ENCODE measurements at places on chromosomes 5 and 9.

GRCh38 chr9:111926421-111926875 lies 29.8 kb downstream of the UGCG start:
- DNase-seq = peak; percentile 75

DNA sequence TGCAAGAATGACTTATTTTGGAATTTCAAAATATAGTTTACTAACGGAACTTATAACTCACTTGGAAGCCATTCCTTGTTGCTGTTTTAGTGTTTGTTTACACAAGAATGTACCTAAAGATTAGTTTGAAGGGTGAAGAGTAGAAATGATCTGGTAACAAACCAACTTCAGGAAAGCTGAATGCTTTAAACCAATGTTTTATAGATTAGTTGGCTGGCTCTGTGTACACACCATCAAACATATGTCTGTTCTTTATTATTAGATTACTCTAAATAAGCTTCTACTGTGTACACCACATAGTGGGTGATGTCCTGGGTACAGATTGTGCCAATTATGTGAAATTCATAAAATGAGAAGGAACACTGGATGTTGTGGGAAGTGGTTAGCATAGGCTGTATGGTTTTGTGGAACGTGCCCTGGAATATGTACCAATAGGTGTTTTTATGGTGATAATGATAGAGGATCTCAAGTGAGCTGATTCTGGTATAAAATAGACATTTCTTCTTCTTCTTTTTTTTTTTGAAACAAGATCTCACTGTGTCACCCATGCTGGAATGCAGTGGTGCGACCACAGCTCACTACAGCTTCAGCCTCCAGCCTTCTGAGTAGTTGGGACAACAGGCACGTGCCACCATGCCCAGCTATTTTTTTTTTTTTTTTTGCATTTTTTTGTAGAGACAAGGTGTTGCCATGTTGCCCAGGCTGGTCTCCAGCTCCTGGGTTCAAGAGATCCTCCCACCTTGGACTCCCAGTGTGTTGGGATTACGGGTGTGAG lies 109.3 kb upstream of the DHFR start:
- DNase-seq = no peak

- no peak for DNase-seq
These were observed 57.3 kb upstream of the RICTOR start for GRCh38 chr5:39131210-39132127.

DNA sequence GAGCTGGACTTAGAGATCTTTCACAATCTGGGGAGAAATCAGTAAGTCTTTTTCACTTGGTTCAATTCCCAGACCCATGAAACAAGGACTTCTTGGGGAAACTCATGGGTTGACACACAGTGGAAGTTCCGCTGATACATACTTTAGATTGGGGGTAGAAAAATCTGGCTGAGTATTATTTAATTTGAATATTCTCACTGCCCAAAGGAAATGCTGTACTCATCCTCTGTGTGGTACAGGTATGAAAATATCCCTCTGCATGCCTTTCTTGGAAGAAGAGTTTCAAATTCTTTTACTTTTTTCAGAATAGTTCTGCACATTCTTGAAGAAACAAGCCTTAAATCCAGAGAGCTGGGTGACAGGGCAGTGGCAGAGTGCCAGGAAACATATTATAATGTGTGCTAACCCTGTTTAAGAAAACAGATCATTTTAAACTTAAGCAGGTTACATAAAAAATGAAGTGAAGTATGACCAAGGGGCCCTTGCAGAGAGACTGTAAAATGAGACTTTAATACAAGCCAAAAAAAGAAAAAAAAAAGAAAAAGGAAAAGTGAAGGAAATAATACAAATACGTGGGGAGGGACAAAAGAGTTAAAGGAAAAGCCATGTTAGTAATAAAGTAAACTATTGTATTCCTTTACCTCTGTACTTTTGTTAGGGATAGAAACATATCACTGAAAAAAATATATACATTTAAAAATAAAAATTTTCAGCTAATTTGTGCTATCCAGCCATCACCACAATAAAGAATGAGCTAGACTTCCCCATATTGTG lies 173.4 kb upstream of the NR3C1 start:
- no peak for DNase-seq

DNA sequence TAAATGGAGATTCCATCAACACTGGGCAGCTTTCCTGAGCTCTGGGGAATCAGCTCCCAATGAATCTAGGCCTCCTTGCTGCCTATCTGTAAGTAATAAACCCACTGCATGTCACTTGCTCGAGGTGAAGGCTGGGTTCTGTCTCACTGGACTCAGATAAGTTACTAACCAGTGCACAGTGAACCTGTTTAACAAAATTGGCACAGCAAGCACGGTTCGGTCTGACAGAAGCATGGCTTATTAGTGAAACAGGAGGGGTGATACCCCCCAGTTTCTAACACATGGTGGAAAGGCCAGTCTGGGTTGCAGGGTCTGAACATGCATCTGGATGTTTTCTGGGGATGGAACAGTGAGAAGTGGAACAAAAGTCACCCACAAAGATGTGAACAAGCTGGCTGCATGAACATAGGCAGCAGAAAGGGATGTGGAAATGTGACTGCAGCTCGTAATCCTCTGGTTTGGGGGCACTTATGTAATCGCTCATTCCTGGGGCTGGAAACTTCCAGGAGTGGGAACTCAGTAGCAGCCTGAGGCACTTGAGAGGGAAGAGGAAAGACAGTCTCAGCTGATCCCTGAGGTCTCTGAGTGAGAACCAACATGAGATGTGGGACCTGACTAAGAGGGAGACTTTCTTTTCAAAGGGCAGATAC lies 37.7 kb downstream of the UGT3A2 start:
- no peak for DNase-seq

DNA sequence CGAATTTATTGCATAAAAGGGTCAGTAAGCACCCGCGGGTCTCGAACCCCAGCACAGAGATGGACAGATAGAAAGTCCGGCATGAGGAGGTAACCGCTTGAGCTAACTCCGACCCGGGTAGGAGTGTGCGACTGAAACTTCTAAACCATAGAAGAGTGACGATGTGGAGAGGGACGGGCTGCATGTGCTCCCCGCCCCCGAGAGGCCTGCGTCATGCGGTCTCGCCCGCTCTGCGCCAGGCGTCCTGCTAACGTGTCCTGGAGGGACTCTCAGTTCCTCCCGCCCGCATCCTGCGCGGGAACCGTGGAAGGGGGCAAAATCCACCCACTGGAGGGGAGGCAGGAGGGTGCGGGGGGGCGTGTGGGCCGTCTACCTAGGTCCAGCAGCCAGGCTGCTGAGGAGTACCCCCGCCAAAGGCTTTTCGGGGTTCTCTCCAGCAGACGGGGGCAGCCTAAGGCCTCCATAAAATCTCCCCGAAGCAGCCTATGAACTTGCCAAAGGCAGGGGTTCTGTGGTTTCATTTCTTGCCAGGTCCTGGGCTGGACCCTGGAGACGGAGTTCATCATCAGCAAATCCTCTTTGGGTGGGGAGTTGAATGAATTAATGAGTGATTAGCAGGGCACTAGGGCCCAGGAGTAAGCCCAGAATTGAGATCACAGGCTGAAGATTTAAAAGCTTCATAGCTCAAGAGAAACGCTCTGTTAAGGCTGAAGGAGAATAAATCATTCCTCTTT lies 51.9 kb downstream of the TGFBI start:
- DNase-seq = peak; percentile 53

DNA sequence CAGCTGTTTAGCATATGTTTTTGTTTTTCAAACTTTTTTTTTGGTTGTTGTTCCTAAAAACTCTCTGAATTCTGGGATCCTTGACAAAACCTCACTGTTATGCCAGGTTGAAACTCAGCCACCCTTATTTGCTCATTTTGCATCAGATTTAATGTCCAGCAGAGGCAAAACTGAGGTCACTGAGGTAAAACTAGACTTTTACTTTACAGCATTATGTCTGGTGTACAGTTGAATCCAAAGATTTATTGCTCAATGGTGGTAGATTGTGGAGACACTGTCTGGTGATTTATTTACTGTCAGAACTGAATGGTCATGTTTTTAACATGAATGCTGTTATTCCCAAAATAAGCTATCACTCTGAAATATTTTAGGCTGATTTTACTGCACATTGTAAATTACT lies 87.9 kb downstream of the FBXL7 start:
- DNase-seq = no peak

GRCh38 chr5:21806271-21806670 lies 1046.9 kb downstream of the CDH12 start:
- no peak for DNase-seq

DNA sequence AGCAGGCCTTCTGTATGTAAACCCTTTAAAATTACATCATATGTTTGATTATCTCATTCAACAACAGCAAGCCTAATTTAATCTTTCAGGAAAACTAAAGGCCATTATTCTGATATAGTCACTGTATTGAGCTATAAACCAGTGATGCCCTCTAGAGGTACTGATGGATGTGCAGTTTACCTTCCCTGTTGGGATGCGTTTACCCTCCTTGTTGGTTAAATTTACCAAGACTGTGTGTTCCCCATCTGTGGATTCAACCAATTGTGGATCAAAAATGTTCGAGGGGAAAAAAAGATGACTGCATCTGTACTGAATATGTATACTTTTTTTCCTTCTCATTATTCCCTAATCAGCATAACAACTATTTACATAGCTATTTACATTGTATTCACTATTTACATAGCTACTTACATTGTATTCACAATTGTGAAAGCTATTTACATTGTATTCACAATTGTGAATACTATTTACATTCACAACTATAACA lies 3.7 kb upstream of the BAAT start:
- no peak for DNase-seq

- DNase-seq = no peak
These were observed 28.4 kb downstream of the PRRC2B start for GRCh38 chr9:131422241-131422792.

DNA sequence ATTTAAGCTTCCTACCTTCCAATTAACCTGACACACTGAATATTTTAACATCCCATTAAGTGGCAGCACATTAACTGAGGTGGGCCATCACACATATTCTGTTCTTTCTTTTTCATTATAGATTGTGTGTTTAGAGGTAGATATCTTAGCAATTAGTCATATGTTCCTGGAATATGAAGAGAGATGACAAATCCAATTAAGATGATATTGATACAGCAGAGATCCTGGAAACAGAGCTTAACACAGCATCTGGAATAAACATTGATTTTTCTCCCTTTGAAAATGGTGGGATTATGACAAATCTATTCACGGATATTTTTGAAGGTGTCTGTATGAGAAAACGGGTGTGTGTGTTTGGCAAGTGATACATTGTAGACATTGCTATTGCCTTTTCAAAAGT lies 448.0 kb downstream of the CDH10 start:
- DNase-seq = no peak

DNA sequence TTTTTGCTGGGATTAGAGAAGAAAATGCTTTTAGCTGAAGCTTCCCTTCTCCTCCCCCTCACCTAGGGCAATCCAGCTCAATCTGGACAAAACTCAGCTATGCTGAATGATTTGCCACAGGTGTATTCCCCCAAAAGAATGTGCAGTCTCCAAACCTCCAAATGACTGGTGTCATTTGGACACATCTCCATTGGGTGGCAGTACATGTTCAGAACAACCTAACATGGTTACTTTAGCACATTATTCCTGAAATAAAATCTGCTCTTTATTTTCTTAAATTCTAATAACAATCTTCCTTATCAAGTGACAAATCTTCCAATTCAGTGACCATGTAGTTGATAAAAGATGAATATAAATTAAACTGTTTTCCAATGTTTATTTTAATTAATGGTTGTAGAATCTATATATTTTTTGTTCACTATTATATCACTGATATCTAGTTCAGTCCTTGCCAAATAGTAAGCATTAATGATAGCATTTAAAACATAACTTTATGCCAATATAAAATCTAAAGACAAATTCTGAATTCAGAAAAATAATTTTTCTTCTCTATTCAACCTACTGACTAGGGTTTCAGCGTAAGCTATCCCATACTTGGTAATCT lies 61.3 kb upstream of the MOCS2 start:
- no peak for DNase-seq

- no peak for DNase-seq
These were observed 528.8 kb downstream of the CSNK1G3 start for GRCh38 chr5:124040799-124041198.

DNA sequence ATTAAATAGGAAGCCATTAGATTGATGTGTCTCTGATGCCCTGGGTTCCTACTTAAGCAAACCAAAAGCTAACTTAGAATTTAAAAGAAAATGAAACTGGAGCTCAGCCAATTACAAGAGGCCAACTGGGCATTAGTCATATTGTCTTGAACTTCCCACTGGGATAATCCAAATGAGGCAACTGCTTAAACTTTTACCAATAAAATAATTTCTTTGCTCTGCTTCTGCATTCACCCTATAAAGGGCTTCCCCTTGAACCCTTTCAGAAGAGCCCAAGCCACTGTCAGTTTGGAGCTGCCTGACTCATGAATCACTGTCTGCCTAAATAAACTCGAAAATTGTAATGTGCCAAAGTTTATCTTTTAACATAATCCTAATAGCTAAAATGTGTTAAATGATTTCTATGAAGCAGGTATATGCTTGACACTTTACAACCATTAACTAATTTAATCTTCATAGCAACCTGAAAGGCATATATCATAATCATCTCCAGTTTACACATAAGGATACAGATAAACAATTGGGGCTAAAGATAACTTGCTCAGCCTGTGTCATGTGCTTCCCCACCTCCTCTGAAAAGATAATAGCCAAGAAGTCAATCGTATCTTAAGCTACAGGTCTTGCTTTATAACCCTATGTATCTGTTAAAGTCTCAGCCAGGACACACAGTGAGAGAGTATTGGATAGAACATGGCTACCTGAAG lies 11.5 kb downstream of the GPR150 start:
- no peak for DNase-seq

DNA sequence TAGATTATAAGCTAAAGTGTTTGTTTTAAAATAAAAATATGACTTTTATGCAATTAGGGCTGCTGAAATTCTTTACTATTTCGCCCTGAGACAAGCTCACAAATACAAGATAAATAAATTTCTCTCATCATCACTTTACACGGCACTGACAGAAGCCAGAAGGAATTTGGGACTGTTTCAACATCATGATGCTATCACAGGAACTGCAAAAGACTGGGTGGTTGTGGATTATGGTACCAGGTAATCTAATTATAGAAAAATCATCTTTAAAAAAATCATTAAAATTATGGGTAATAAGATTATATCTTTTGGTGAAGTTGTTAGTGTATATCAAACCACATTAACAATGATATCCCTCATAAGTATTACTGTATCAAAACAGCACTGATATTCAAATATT lies 95.0 kb downstream of the MAN2A1 start:
- no peak for DNase-seq

DNA sequence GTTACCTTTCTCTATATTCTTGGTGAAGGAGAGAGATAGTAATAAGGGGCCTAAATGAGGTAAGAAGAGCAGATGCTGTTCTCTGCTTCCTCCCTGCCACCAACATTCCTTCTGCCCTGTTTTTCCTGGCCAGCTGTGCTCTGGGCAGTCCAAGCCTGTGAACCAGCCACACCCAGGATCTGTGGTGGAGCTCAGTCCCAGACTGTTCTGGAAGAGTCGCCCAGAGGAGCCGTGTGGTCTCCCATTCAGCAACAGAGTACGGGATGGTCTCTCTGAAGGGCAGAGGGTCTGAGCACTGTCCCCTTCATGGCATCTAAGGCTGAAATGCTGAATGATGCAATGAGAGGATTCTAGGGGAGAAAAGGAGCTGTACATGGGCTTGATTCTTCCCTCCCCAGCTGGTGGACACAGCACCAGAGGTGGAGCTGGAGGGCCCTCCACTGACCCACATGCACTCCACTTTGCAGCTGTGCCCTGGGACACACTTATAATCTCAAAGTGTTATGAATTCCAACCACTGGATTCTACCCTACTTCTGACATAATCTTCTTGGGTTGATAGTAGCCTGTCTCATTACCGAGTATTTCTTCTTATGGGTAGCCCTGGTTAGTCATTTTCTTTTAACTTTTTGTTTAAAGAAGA lies 70.8 kb upstream of the RPS23 start:
- no peak for DNase-seq

- no peak for DNase-seq
These were observed 39.8 kb upstream of the DAP start for GRCh38 chr5:10800852-10801251.
